NK-92 treated with Interleukin-12 subunit alpha and Interleukin-12 subunit beta, amount 100 ng/mL, for 24 hours (cell line): ENCODE measurements at places on chromosomes 12 and 14.

- no peak for DNase-seq
These were observed 77.7 kb downstream of the PPP2R5C start for GRCh38 chr14:101839236-101839635.

- peak; percentile 14 for DNase-seq
These were observed 172.2 kb upstream of the ATP2B1 start for GRCh38 chr12:89880690-89881350.

- no peak for DNase-seq
These were observed 9.1 kb upstream of the TDG start for GRCh38 chr12:103956509-103957027.

DNA sequence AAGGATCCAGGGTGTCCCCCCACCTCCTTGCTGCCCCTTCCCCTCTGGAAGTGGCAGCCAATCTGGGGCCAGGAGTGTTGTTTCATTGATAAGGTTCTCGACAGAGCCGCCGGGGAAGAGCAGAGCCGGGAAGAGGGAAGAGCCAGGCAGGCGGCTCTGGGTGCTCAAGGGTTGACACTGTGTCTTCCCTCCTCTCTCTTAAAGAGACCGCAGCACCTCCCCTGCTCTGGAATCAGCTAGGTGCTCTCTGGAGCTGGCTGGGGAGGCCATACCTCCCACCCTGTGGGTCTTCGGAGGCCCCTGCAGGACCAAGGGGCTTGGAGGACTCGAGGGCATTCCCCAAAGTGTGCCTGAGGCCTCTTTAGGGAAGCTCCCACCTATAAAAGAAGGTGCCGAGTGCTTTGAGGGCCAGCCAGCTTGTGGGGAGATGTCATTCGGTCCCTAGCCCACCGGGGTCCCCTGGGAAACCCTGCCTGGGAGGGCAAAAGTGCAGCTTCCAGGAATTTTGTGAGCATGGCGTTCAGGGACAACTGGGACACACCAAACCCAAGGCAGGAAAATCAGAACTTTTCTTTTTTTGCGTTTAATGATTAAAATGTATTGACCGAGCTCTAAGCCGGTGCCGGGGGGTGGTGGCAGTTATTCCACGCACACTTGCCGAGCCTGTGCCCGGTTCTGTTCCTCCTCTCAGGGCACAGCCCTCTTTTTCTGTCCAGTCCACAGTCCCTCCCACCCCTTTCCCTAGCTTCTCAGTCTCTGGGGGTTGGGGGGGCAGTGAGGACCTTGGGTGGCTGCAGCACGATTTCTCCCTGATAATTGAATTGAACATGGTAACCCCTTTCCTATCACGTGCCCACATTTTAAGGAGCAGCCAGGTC is 3.0 kb downstream of the SETD1B start:
- DNase-seq = no peak

- no peak for DNase-seq
These were observed 173.5 kb upstream of the KRR1 start for GRCh38 chr12:75684678-75685616.

- no peak for DNase-seq
These were observed 65.1 kb downstream of the TRAFD1 start for GRCh38 chr12:112190231-112191025.

DNA sequence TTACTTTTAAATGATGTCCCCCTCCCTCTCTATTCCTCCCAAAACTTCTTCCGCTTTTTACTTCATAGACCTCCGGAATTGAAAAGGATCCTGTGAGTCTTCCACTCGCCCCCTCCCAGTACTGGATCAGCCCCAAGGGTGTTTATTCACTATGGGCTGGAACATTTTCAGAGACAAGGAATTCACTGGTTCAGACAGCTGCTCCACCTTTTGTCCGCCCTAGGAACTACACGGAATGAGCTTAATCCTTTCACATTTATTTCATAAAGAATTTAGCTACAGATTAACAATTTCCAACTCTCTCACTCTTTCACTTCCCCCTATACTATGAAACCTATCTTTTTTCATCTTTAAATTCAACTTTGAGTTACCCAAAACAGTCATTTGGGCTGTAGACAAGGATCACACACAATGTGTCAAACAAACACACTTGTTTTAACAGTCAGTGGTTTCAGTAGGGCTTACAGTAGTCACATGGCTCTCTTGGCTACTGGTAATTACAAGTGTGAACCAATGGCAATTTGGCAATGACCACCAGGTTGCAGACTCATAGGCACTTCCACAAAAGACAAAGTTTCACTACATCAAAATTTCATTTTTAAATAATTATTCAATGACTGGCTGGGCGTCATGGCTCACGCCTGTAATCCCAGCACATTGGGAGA is 20.6 kb downstream of the CNIH1 start:
- DNase-seq = no peak

- no peak for DNase-seq
These were observed 6.1 kb upstream of the KRAS start for GRCh38 chr12:25256826-25257225.

- no peak for DNase-seq
These were observed 311.9 kb downstream of the DAD1 start for GRCh38 chr14:22276913-22277816.

- DNase-seq = no peak
These were observed 194.2 kb downstream of the ADGRD1 start for GRCh38 chr12:131147894-131148293.

DNA sequence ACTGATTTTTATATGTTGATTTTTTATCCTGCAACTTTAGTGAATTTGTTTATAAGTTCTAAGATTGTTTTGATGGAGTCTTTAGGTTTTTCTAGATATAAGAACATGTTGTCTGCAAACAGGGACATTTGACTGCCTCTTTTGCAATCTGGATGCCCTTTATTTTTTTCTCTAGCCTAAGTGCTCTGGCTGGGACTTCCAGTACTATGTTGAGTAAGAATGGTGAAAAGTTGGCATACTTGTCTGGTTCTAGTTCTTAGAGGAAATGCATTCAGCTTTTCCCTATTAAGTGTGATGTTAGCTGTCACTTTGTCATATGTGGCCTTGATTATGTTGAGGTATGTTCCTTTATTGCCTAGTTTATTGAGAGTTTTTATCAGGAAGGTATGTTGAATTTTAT is 68.1 kb downstream of the ERC1 start:
- no peak for DNase-seq

DNA sequence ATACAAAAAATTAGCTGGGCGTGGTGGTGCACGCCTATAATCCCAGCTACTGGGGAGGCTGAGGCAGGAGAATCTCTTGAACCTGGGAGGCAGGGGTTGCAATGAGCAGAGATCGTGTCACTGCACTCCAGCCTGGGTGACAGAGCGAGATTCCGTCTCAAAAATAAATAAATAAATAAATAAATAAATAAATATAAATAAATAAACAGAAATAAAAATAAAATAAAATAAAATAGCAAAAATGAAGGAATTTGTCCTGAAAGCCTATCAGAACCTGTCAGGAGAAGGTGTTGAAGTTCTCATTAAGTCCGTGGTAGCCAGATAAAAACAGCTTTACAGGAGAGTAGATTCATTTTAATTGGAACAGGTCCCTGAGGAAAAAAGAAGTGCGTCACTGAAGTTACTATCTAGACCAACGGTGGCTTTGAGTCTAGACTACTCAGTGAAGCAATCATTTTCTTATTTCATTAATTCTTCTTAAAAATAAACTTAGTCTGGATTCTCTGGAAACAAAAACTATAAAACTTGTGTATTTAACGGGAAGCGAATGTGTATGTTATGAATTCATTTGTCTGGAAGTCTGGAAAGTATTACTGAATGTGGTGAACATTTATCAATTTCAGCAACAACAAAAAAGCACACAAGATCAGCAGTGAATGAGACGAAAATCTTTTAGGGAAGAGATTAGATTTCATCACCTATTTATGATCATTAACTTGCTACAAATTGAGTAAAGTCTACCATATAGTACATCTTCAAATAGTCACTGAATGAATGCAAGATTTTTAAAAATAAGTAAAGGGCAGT is 248.5 kb upstream of the PDE3A start:
- DNase-seq = no peak

DNA sequence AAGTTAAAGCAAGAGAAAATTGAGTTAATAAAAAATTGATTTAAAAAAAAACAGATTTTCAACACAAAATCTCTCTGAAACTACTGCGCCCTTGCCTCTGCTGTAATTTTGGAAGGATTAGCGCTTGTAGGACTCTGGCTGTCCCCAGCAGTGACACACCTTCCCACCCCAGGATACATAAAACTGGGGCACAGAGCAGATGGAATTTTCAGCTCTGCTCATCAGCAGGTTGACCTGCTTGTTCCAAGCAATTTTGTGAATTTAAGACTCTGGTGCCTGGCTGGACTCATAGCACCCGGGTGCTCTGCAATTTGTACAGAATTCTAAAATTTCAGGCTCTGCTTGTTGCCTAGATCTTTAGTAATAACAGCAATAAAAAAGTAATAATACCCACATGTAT is 257.8 kb upstream of the GARIN6 start:
- no peak for DNase-seq

DNA sequence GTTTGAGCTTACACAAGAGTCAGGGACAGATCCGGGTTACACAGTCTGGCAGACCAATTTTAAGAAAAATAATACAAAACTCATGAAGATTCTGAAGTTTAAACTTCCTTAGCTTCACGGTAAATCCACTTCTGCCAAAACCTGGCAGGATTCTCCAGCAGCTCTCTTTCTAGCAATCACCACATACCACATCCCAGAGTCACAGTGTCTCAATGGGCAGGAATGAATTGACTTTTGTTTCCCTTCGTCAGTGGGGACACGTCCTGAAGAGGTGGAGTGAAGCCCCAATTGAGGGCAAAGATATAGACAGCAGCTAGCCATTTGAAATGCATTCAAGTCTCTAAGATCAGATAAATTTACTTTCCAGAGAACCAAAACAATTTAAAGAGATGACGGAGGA is 117.1 kb upstream of the ARHGAP5 start:
- no peak for DNase-seq

DNA sequence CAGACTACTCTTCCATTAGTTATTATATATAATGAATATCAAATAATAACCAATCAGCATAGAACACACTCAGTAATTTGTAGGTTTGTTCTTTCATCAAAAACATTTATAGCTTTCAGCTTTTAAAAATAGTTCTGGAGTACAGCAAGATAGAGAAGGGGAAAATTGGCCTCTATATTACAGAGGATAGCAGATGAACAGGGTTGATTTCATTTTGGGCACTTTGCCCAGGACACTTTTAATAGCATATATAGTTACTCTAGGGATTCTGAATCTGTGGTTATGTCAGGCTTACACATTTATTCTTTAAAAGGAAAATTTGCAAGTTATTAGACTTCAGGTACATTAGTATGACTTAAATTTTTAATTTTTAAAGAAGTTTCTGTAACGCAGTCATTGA is 52.6 kb downstream of the IFT81 start:
- no peak for DNase-seq

GRCh38 chr14:66056268-66056907 is 429.8 kb upstream of the CCDC196 start:
- DNase-seq = no peak

DNA sequence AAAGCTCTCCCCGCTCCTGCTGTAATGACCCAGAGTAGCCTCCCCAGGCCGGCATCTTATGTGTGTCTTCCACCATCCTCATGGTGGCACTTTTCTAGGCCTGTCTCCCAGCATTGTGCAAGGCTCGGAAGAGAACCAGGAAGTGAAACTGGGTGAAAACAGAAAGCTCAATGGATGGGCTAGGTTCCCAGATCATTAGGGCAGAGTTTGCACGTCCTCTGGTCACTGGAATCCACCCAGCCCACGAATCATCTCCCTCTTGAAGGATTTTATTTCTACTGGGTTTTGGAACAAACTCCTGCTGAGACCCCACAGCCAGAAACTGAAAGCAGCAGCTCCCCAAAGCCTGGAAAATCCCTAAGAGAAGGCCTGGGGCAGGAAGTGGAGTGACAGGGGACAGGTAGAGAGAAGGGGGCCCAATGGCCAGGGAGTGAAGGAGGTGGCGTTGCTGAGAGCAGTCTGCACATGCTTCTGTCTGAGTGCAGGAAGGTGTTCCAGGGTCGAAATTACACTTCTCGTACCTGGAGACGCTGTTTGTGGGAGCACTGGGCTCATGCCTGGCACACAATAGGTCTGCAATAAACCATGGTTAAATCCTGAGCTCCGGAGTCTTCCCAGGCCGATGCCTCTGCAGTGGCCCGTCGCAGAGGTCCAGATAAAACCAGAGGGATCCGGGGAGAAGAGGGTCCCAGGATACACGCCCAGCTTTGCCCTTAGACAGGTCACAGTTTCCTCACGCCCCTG is 15.6 kb downstream of the ACVRL1 start:
- no peak for DNase-seq

- no peak for DNase-seq
These were observed 51.3 kb upstream of the RERGL start for GRCh38 chr12:18141048-18141982.

DNA sequence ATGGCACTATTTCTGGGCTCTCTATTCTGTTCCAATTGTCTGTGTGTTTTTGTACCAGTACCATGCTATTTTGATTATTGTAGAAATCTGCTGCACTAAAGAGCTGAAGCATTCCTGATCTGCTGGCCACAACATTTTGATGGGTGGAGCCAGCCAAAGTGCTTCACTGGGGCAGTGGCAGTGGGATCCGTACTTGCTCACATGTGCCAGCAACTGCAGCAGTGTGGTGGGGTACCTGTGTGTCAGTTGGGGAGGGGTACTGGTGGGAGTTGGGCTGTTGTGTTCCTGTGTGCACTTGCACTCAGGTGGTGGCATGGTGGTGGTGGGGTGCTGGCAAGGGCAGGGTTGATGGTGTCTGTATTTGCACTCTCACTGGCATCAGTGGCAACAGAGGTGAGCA is 204.6 kb upstream of the ALG10 start:
- DNase-seq = no peak

- DNase-seq = no peak
These were observed 256.2 kb upstream of the CPNE8 start for GRCh38 chr12:39161465-39162085.

- DNase-seq = no peak
These were observed 524.8 kb downstream of the FUT8 start for GRCh38 chr14:65937079-65937959.

DNA sequence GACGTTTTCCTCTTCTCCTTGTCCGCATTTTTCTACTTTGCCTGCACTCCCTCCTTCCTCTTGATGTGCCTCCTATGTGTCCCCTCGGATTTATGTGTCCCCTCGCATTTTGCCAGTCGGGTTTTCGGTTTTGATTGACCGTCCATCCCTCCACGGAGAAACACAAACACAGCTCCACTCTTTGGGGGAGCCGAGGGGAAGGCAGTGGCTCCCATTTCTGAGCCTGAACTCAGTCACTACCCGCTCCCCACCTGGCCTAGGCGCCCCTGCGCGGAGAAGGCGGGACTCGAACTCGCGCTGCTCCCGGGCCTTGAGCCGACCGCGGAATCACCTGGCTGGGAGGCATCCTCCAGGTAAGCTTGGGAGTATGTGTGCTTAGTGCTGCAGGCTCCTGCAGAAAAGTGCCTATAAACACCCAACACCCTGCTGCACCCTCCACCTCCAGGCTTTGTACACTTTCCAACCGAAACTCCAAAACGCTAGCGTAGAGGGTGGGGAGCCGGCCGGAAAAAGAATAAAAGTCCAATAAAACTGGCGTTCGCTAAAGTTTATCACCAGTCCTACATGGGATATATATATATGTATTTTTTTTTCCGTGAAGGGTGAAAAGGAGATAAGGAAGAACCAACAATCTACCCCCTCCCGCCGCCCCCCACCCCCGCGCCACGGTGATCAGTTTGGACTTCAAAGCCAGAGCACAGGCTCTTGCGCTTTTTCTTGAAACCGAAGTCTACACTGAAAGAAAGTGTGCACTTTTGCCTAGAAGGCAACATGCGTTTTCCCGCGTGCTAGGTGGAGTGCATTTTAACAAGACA is 3.3 kb upstream of the CCND2 start:
- DNase-seq = no peak
